ENCODE measurements at places on chromosomes 4 and X. TPM values are rescaled to one million over a fixed set of nuclear protein-coding genes. Genes with fewer than 3 reads are reported as not detected.

SPANXC gene
- total RNA-seq, result not detected

DNA sequence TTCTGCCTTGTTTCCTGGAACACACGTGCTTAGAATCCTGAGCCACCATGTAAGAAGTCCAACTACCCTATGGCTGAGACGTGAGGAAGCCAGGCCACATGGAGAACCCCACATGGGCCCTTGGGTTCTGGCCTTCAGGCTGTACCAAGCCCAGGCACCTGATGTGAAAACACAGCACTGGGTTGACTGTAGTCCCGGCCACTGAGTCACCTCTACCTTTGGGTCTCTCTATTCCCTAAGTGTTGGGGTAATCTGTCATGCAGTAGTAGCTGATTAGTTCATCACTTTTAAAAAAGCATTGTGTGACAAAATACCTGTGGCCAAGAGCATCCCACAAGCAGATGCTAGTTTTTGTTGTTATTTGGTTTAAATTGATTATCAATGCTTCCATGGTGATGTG lies 24.3 kb downstream of the CFAP97 start:
- no peak overlapping the region for H3K27ac ChIP-seq
- no peaks in the 10 kb centered on the region for H3K4me1 ChIP-seq
- no peaks in the 10 kb centered on the region for H3K36me3 ChIP-seq
- H3K4me3 ChIP-seq, result no peak overlapping the region
- no peak for DNase-seq
- H3K27me3 ChIP-seq, result no peaks in the 10 kb centered on the region

MOB1B gene
- total RNA-seq, result 5.4 TPM

DNA sequence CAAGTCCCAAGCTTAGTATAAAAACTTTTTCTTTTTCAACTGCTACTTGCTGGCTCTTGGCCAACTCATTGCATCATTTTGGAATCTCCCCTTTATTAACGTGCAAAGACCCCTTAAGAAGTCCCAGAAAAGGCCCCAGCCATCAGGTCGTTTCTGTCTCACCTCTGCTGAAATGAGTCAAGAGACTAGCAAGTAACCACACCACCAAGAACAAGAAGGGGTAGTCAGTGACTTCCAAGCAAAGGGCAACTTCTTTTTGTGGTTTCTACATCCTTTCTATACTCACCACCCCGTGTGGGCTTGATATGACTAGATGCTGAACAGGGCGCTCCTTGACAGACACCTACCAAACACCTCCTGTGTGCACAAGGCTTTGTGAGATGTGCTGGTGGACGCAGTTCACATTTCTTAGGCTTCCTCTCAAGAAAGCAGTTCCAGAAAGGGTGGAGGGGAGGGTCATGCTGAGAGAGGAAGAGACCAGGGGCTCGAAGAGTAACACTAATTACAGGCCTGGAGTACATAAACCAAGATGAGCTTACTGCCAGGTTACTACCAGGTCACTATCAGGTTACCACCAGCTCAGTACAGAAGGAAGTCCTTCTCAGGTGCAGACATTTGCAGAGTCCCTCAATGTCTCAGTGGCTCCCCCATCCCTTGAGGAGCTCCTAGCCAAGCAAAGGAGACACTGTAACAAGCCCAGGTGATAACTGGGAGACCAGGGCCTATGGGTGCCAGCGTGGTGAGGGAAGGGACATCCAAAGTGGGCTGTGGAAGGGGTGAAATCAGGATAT lies 19.3 kb downstream of the JAKMIP1 start:
- H3K27ac ChIP-seq, result no peak overlapping the region
- H3K36me3 ChIP-seq, result no peaks in the 10 kb centered on the region
- no peak overlapping the region for H3K4me3 ChIP-seq
- H3K4me1 ChIP-seq, result no peaks in the 10 kb centered on the region
- no peak for DNase-seq

XAGE2 gene
- not detected for total RNA-seq

DNA sequence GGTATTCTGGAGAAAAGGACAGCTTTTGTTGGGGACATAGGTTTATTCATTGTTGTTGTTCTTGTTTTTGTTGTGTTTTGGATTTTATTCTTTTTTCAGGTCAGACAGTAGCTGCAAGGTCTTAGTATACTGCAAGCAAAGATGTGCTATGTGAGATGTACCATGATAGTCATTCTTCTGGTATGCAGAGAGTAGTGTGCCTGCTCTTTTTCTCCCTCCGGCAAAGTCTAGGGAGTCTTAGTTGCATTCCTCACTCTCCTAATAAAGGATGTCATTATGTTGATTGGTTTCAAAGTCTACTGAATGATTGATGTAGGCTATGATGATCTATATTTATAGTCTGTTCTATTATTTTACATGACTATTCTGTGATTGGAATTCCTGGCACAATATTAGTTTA lies 119.9 kb upstream of the POF1B start:
- H3K27ac ChIP-seq, result no peak overlapping the region
- no peak overlapping the region for H3K4me3 ChIP-seq
- DNase-seq, result no peak
- H3K4me1 ChIP-seq, result no peaks in the 10 kb centered on the region
- no peaks in the 10 kb centered on the region for H3K36me3 ChIP-seq

DNA sequence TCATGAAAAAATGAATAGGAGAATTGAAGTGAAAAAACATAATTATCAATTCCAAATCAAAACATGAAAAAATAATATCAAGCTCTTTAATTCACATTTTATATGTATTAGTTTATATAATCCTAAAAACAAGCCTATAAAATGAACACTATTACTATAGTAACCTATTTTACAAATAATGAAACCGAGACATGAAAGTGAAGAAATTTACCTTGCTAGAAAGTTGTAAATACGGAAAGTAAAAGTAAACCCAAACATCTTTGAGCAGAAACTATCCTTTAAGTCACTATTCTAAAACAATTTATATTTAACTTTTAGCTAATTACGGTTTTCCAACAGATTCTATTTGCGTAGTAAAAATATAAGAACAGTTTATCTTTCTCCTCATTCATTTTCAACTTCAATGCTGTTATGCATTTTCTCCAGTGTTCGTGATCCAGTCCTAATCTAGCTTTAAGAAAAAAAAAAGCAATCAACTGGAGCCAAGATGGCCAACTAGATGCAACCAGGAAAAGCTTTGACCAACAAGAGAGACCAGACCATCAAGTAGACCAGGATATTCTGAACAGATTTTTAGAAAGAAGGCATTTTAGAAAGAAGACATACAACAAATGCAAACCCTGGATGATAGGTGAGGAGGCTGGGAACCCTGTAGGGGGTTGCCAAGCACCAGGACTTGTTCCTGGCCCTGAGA lies 67.0 kb downstream of the DDX53 start:
- H3K36me3 ChIP-seq, result no peaks in the 10 kb centered on the region
- H3K4me3 ChIP-seq, result no peak overlapping the region
- no peak overlapping the region for H3K27ac ChIP-seq
- no peak for DNase-seq
- H3K27me3 ChIP-seq, result no peaks in the 10 kb centered on the region

DNA sequence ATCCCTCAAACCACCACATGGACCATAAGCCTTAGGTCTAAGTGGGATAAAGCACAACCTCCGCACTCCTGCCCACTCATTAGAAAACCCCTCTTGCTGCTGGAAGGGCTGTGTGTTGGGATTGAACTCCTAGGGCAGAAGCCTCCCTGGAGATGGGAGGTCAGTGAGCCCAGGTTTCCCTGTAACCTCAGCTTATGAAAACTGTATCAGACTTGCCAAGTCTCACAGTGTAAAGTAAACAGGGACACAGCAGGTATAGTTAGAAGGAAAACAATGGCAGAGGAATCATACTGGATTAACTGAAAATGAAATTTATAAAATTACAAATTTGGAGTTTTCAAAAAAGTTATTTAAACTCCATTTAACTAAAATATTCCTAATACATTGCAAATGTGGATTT lies 29.9 kb downstream of the CASP6 start:
- no peaks in the 10 kb centered on the region for H3K4me1 ChIP-seq
- H3K36me3 ChIP-seq, result no peaks in the 10 kb centered on the region
- no peak overlapping the region for H3K27ac ChIP-seq
- H3K27me3 ChIP-seq, result no peaks in the 10 kb centered on the region
- H3K4me3 ChIP-seq, result no peak overlapping the region

Measured in right lobe of liver (tissue), 6 donors.